ENCODE measurements at places on chromosomes 3 and 15.

GRCh38 chr3:44995142-44995770 lies 19.2 kb downstream of the EXOSC7 start:
- no peak for DNase-seq

DNA sequence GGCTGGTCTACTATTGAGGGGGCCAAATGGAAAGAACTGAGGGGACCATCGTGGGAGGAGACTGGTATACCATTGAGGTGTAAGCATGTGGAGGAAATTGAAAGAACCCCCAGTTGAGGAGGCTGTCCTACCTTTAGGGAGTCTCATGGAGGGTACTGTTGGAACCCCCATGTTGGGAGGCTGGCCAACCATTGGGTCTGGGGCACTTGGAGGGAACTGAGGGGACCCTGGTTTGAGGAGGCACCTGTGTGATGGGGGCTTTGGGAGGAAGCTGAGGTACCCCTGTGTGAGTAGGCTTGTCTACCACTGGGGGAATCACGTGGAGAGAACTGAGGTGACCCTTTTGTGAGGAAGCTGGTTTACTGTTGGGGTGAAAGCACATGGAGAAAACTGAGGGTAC lies 157.5 kb downstream of the FBLN2 start:
- no peak for DNase-seq

GRCh38 chr3:55716611-55717225 lies 229.6 kb upstream of the WNT5A start:
- no peak for DNase-seq

DNA sequence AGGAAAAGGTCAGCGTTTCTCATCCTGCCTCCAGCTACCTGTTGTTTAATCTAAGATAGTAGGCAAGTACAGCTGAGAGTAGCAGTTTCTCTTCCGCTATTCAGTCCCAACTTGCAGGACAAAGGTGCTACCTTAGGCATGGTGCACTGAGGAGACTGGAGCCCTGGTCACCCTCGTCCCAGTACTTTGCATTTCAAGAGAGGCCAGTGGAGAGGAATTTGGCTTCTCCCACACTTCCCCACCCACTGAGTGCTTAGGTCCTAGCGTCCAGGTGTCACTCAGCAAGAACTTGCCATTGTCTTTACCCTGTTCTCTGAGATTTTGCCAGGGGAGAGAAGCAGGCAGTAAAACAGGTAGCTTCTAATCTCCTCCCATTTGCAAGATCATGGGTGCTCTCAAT lies 12.5 kb upstream of the RPN1 start:
- DNase-seq, result no peak

- DNase-seq, result no peak
Measured at GRCh38 chr3:132622148-132622547, 25.1 kb downstream of the ACKR4 start.
